HCT116 (cell line): ENCODE measurements at places on chromosomes 5 and 9.

DNA sequence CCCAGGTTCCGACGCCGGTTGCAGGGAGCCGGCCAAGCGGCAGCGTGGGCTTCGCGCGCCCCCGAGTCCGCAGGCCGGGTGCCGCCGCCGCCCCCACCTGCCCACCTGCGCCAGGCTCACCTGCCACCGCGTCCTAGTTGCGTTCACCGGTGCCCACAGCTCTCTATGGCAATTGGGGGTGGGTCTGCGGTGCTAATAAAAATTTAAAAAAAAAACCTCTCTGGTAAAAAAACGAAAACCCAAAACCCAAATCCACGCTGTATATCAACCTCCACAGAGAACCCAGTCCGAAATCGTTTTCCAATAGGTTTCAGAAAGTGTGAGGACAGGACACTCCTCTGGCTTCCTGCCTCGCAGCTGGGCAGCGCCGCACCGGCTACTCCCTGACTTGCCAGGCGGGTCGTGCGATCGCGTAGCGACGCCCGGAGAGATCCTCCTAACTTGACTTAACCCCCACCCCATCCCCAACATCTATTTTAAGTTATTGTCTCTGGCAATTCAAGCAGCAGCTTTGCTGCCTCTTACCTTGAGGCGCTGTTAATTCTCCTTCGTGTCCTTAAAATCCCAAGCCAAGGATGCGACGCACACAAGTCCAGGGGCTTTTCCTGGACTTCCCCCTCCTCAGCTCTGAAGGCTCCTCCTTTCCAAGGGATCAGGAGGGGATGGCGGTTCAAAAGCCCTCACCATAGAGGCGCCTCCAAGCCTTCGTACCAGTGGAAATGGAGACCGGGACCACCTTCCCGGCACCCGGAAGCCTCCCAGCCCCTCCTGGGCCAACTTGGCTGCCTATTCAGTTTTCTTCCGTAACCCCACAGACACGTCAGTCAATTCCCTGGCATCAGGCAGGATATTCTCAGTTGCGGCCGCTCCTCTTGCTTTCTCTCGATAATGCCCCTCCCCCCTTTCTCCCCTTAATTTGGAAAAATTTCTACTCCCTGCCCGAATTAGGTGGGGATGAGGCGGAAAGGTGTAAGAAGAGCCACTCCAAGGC, 1639.4 kb upstream of the C9orf72 start:
- no peak for DNase-seq

- DNase-seq, result no peak
Observed at GRCh38 chr9:112157087-112157486, 18.0 kb downstream of the SUSD1 start.

- DNase-seq, result no peak
Observed at GRCh38 chr9:89739511-89739910, 134.7 kb downstream of the GADD45G start.

GRCh38 chr5:1510631-1511030, 13.1 kb downstream of the LPCAT1 start:
- no peak for DNase-seq
